OCI-LY7 (cell line): ENCODE measurements at places on chromosomes 7 and 10. TPM values are rescaled to one million over a fixed set of nuclear protein-coding genes. Genes with fewer than 3 reads are reported as not detected.

The KAZALD1 gene
- total RNA-seq: 32.2 and 36.4 TPM in 2 replicates

The MINDY4 gene
- total RNA-seq: 0.86 and 1.4 TPM in 2 replicates

The TRPV5 gene
- total RNA-seq: not detected in 2 replicates

The AOAH gene
- total RNA-seq: 0.61 and 0.79 TPM in 2 replicates

The MOGAT3 gene
- not detected in 2 replicates for total RNA-seq

The MSMB gene
- not detected in 2 replicates for total RNA-seq

The NUTM2D gene
- 1.3 and 2.5 TPM in 2 replicates for total RNA-seq

The PHYH gene
- 15.1 and 17.8 TPM in 2 replicates for total RNA-seq

The PSD gene
- 10.2 and 10.9 TPM in 2 replicates for total RNA-seq

The MYO3A gene
- total RNA-seq: not detected in 2 replicates

The GNAI1 gene
- total RNA-seq: not detected in 2 replicates

The PTPN20 gene
- total RNA-seq: not detected in 2 replicates

The CYP2C8 gene
- total RNA-seq: not detected in 2 replicates

The TEX47 gene
- total RNA-seq: not detected in 2 replicates

The NOS3 gene
- 0.30 and 0.78 TPM in 2 replicates for total RNA-seq

The MYL10 gene
- total RNA-seq: not detected in 2 replicates

The HHEX gene
- total RNA-seq: 1.6 and 1.7 TPM in 2 replicates

The CDHR3 gene
- total RNA-seq: 0.30 and 0.42 TPM in 2 replicates

The TRIM56 gene
- 47.3 and 51.9 TPM in 2 replicates for total RNA-seq

The ANXA8 gene
- not detected in 2 replicates for total RNA-seq

The OGDHL gene
- total RNA-seq: 0.23 and 0.24 TPM in 2 replicates

The STAG3 gene
- 70.2 and 79.2 TPM in 2 replicates for total RNA-seq

The REEP3 gene
- 7.5 and 11.0 TPM in 2 replicates for total RNA-seq

The CNNM1 gene
- total RNA-seq: not detected in 2 replicates

The STYXL1 gene
- 37.4 and 40.9 TPM in 2 replicates for total RNA-seq

The SUN3 gene
- total RNA-seq: 2.7 and 2.9 TPM in 2 replicates

The SH2D4B gene
- not detected in 2 replicates for total RNA-seq

The ZNF467 gene
- 0.40 TPM in 1 of 2 replicates, not detected in the other for total RNA-seq
